ENCODE measurements at places on chromosomes 13 and 19. TPM values are rescaled to one million over a fixed set of nuclear protein-coding genes. Genes with fewer than 3 reads are reported as not detected.

- DNase-seq = peak; percentile 99
- peak overlapping the region; percentile 82 for H3K4me3 ChIP-seq
- H3K36me3 ChIP-seq = no peaks in the 10 kb centered on the region
- H3K27me3 ChIP-seq = no peaks in the 10 kb centered on the region
- no peaks in the 10 kb centered on the region for H3K4me1 ChIP-seq
- peak overlapping the region; percentile 98 for H3K27ac ChIP-seq
Observed at GRCh38 chr19:11505032-11505503, 571 bp downstream of the ZNF653 start.

SIGLEC5 gene
- total RNA-seq = 0.55 TPM

GNG7 gene
- 8.0 TPM for total RNA-seq

CNMD gene
- total RNA-seq = not detected

GRCh38 chr19:41025871-41026270 lies 34.8 kb downstream of the CYP2B6 start:
- no peak overlapping the region for H3K4me3 ChIP-seq
- H3K27ac ChIP-seq = no peak overlapping the region
- H3K27me3 ChIP-seq = peaks cover 18% of the 10 kb centered on the region
- no peaks in the 10 kb centered on the region for H3K36me3 ChIP-seq

DNA sequence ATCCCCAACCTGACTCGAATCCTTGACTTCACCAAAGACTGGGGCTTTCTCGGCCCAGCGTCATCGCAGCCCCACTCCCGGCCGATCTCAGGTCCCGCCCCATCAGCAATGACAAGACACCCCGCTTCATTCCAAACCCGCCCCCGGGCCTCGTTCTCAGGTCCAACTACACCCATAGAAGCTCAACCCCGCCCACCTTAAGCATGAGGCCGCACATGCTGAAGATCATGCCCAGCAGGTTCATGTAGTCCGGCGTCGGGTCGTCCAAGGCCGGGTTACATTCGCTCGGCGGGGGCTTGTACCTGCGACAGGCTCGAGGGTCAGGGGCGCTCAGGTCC lies 2.3 kb downstream of the WDR83 start:
- peak overlapping the region; percentile 91 for H3K27ac ChIP-seq
- peaks cover 42% of the 10 kb centered on the region for H3K4me1 ChIP-seq
- DNase-seq = peak; percentile 84
- H3K36me3 ChIP-seq = peaks cover 9% of the 10 kb centered on the region

RDH8 gene
- total RNA-seq = not detected

- no peak overlapping the region for H3K27ac ChIP-seq
- no peaks in the 10 kb centered on the region for H3K4me1 ChIP-seq
- DNase-seq = no peak
Observed at GRCh38 chr19:8899356-8899755, 67.2 kb downstream of the MBD3L1 start.

DNA sequence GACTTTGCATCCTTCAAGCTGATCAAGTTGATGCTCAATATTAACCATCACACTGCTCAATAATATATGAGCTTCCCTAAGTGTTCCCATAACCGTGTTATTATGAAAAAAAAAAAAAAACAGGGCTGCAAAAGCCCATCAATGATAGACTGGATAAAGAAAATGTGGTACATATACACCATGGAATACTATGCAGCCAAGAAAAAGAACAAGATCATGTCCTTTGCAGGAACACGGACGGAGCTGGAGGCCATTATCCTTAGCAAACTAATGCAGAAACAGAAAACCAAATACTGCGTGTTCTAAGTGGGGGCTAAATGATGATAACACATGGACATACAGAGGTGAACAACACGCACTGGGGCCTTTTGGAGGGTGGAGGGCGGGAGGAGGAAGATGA lies 58.3 kb downstream of the CACNA1A start:
- no peaks in the 10 kb centered on the region for H3K4me1 ChIP-seq
- H3K27me3 ChIP-seq = no peaks in the 10 kb centered on the region
- no peak overlapping the region for H3K27ac ChIP-seq
- no peak for DNase-seq

DNA sequence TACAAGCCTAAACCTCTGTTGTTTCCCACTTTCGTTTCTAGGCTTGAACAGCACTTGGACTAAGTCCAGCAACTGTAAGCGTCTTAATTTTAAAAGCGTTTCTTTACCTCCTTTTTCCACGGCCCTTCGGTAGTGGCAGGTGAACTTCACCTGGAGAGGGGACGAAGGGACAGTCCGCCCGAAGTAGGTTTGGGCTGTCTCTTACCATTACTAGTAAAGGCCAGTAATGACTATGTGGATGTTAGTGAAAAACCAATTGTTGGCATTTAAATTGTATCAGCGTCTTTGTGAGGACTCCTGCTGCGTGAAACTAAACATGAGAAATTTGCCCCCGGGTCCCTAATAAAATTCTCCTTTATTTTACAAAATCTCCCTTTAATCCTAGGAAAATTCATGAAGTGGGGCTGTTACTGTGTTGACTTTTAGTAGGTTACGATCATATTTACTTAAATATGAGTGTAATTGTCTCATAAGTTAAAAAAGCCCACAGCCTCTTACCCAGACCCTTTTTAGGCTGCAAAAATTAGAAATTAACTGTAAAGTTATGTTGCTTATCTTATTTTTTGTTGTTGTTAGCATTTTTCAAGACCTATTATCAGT lies 983 bp downstream of the ITM2B start:
- DNase-seq = peak; percentile 65
- peak overlapping the region; percentile 100 for H3K27ac ChIP-seq
- no peaks in the 10 kb centered on the region for H3K27me3 ChIP-seq
- H3K36me3 ChIP-seq = no peaks in the 10 kb centered on the region

DNA sequence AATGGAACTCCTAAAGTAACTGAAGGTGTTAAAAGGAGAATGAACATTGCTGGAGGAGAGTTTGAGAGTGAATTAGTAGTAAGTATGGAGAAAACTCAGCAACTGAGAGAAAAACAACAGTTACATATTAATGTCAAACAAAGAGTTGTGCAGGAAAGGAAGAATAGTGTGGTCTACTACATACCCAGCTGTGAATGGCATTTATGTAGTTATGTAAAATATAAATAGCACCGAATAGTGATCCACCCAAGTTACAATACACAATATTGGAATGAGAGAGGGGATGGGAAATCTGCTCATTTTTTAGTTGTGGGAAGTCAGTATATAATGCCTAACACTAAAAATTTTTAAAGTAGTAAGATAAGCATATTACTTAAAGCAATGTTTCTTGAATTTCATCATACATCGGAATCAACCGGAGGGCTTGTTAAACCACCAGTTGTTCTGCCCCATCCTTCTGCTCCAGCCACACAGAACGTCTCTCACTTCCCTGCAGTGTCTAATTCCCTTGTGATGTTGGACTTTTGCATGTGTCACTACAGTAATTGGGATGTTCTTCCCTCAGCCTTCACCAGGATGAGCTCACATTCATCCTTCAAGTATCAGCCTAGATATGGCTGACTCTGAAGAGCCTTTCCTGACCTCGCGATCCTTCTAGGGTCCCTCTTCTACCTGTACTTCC lies 11.5 kb downstream of the CCDC70 start:
- H3K36me3 ChIP-seq = no peaks in the 10 kb centered on the region
- no peak overlapping the region for H3K27ac ChIP-seq
- H3K27me3 ChIP-seq = no peaks in the 10 kb centered on the region

All from sigmoid colon (tissue), 7 donors.